NCI-H1417 (cell line): ENCODE measurements at places on chromosomes 3 and 15.

DNA sequence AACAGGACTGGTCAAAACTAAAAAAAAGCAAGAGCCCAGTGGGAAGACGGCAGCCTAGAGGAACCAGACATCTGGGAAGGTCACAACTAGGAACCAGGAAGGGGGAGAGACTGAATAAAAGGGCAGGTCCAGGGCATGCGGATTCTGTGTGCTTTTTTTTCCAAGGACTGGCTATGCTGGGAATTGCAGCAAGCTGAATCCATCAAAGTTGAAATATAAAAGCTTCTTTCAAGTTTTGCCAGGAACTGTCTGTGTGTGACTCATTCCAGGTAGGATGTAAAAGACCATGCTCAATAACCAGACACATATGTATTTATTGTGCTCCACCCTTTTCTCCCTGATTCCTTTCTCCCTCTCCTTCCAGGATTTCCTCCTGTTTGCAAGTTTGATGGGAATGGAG is 47.9 kb upstream of the CCDC80 start:
- DNase-seq = no peak

DNA sequence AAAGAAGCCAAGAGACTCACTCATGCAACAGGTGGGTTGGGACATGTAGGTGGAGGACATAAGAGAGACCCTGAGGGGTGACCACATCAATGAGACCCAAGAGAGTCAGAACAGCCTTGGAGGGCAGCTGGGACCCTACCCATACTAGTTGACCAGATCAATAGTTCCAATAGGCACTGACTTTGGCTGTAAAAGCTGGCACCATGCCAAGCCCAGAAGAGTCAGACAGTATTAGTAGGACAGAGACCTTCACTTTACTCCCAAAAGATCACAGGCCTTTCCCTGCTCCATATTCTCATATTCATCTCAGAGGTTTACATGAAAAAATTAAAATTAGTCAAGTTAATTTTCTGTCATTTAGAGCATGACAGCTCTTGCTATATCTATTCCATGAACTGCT is 20.9 kb upstream of the GABRR3 start:
- no peak for DNase-seq

- no peak for DNase-seq
Observed at GRCh38 chr3:190089711-190090110, 31.0 kb downstream of the P3H2 start.

DNA sequence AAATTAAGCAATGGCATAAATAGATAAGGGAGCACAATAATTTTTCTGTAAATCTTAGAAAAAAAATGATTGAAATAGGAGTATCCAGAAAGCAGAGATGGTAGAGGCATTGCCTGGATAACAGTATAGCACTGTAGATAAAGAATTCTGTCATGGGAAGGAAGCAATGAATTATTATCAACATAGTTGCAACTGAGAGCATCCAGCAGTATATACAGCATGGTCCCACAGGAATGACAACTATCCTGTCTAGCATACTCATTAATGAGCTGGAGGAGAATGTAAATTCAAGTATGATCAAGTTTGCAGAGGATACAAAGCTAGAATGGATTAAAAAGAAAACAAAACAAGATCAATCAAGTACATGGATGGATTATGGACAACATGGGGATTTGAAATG is 90.8 kb downstream of the DPH6 start:
- no peak for DNase-seq

- no peak for DNase-seq
Observed at GRCh38 chr3:78405745-78406144, 1362.1 kb downstream of the ROBO1 start.

DNA sequence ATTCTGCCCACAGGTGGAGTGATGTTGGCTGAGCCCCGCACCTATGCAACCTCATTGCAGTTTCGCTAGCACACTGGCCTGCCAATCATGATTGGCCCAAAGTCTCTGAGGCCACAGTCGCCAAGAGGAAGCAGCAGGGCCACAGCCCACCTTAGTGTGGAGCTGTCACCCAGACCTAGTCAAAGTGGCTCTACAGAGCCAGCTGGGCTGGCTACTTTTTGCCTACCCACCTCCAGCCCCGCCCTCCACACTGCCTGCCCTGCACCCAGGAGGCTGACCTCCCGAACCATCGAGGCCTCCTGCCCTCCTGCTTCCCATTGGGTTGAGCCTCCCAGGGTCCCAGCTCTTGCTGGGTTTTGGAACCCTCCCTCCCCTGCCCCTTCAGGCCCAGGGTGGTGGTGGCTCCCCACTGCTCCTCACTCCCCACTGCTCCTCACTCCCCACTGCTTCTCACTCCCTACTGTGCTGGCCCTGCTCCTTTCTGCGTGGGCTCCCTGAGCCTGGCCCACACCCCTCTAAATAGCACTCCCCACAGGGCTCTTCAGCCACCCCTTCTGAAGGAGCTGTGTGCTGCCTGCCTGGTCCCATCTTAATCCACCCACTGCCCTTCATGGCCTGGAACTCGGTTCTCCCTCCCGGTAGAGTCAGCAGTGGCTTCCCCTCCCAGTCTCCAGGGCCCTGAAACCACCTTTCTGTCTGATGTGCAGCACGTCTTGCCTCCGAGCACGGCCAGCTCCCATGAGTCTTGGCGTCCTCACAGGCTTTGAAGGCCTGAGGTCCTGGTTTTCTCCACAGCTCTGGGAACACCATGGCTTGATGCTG is 89.3 kb downstream of the WNT7A start:
- no peak for DNase-seq

DNA sequence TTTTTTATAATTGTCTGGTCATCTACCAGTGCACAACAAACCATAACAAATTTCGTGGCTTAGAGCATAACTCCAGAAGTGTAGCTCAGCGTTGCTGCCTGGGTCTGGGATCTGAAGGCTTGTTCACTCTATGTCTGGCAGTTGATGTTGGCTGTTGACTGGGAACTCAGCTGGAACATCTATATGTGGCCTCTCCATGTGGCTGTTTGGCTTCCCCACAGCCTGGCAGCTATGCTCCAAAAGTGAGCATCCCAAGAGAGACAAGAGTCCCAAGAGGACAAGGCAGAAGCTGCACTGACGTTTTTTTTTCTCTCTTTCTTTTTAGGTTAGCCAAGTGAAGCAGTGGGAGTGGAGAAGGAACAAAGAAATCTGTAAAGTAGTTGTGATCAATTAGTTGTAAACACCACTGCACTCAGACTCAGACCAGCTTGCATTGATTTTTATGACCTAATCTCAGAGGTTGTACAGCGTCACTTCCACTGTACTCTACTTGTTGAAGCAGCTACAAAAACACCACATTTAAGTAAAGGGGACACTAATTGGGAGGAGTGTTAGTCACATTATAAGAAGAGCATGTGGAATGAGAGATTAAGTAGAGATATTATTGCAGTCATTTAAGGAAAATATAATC is 2.5 kb upstream of the GPR176 start:
- DNase-seq = peak; percentile 42

- DNase-seq = no peak
Observed at GRCh38 chr15:26894181-26894580, 27.3 kb downstream of the GABRA5 start.

- no peak for DNase-seq
Observed at GRCh38 chr3:33940149-33940548, 141.7 kb downstream of the PDCD6IP start.

DNA sequence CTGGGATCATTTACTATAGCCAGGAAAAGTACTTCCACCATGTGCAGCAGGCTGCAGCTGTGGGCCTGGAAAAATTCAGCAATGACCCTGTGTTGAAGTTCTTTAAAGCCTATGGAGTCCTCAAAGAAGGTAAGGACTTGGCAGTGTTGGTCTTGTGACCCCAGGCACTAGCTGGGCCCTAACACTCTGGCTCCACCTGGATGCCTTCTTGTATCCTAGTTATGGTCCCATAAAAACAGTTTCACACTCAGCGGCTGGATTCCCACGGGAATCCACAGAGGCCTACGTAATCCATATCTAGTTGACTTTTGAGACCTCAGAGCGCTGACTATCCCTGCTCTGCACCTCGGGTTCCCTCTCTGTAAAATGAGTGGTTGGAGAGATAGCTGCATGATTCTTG is 1.6 kb downstream of the TTC21A start:
- DNase-seq = no peak

DNA sequence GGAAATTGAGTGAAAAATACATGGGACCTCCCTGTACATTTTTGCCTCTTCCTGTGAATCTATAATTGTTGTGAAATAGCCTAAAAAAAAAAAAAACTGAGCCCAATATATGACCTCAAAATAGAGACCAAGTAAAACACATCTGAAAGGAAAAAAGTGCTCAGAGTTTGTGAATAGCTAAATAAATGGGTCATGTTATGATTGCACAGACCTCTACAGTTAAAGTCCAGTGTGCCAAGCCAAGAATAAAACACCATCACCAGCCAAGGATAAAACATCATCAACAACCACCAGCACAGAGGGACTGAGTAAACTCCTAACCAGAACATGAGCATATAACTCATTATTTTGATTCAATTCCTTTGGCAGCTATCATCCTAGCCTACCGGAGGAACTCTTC is 115.6 kb upstream of the AGTR1 start:
- no peak for DNase-seq

- no peak for DNase-seq
Observed at GRCh38 chr15:57102858-57103257, 184.4 kb downstream of the TCF12 start.

GRCh38 chr3:141564241-141564640 is 77.4 kb downstream of the RASA2 start:
- no peak for DNase-seq

DNA sequence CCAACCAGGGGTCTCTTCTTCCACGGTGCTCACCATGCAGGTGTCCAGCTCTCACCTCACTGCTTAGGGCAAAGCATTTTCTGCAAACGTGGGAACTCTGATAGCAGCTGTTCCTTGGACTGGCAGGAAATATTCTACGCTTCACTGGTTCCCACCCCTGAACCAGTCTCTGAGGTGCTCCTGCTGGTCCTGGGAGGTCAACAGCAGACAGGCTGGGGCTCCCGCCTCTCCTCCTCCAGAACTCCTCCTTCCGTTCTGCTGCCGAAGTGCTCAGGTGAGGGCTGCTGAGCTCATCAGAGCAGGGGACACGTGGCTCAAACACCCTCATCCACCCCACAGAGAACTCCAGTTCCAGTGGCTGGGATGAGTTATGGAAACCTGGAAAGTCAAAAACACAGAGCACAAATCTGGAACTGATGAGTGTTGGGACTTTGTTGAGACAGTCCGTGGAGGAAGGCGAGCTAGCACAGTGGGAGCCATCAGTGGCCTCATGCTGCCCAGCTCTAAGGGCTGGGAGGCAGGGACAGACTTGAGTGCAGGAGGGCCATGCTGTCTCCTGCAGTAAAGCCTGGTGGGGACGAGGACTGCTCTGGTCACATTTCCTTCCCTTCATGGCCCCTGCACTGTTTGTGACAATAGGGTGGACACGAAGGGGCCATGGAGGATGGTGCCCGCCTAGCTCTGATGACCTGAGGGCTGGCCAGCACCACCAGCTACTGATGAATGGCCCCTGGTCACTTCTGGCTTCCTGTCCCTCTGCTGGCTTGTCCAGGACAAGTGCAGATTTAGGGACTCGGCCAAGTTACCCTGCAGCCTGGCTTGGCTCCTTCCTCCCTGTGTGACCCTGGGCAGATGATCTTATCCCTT is 137.8 kb downstream of the KLF13 start:
- no peak for DNase-seq

DNA sequence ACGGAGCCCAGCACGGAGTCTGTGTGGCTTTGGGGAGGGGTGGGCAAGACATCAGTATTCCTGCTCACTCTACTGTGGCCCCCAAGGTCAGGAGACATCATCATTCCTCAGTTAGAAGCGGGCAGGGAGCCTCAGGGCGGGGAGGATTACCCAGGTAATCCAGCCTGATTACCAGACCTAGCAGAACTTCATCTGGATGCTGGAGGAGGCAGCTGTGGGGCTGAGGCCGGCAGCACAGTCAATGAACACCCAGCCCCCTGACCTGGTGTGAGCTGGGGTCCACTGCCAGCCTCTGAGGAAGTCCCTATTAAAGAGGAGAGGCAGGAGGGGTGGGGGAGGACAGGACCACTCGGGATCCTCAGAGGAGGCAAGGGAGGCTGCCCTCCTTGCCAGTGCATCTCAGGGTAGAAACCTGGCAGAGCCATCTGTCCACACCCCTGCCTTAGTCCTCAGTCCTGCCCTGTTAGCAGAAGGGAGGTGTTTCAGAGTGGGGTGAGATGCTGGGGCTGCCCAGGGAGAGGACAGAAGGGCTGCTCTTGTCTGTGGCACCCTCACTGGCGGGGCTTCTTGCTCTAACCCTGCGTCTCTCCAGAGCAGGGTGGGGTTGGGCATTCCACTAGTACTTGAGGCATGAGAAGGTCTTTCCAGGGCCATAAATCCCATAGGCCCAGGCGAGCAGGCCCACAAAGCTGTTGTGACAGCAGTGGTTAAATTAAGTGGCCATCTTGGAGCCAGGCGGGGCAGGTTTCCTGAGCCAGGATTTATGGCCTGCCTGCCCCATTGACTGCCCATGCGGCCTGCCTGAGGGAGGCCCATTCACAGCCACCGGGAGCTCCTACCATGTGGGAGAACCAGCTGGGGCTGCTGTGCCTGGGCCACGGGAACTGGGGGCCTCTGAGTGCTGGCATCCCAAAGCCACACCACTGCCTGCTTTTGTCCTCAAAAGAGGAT is 82.1 kb downstream of the LINGO1 start:
- no peak for DNase-seq

DNA sequence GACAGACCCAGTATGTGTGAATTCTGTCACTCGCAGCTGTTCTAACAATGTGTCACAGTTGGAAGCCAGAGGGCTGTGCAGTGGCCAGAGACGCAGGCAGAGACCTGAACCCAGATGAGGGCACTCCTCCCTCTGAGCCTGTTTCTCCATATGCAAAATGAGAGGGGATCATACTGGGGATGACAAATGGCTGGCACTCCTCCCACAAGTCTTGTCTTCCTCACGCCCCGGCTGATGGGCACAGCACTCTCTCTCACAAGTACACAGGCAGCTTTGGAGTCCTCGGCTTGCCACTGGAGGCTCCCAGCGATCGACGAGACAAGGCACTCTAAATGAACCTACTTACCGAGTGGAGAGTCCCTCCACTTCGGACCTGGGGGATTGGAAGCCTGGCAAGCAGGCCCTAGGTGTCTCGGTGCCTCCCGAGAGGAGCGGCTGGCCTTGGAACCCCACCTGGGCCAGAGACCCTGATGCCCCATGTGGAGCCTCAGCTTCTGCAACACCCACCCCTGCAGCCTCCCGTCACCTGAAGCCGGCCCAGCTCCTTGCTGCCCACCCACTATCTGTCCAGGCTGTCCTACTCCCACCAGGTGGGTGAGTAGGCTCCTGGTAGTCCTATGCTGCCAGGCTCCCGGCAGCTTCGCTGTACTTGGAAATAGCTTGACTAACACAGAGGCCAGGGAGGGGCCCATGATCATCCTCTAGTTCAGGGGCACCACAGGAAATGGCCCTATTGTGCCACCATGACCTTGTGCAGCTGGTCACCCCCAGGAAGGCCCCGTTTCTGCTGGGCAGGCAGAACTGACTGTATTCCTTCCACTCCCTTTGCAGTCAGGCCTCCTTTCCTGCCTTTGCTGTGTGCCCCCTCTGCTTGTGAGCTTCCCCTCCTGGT is 65.0 kb upstream of the IQSEC1 start:
- peak; percentile 48 for DNase-seq

DNA sequence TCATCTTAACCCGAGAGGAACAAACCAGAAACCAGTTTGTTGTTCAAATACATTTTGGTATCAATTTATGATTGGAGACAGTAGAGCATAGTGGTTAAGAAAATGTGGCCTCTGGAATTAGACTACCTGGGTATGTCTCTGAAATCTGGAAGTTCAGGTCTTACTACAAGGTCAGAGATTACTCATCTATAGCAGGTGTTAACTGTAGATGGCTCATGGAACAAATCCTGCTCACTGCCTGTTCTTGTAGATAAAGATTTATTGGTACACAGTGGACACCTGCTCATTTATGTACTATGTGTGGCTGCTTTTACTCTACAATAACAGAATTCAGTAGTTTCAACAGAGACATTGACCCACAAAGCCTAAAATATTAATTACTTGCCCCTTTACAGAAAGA is 413.3 kb downstream of the CNTN6 start:
- no peak for DNase-seq
